Tibial artery (tissue), 4 donors: ENCODE measurements at places on chromosomes 7 and 10.

DNA sequence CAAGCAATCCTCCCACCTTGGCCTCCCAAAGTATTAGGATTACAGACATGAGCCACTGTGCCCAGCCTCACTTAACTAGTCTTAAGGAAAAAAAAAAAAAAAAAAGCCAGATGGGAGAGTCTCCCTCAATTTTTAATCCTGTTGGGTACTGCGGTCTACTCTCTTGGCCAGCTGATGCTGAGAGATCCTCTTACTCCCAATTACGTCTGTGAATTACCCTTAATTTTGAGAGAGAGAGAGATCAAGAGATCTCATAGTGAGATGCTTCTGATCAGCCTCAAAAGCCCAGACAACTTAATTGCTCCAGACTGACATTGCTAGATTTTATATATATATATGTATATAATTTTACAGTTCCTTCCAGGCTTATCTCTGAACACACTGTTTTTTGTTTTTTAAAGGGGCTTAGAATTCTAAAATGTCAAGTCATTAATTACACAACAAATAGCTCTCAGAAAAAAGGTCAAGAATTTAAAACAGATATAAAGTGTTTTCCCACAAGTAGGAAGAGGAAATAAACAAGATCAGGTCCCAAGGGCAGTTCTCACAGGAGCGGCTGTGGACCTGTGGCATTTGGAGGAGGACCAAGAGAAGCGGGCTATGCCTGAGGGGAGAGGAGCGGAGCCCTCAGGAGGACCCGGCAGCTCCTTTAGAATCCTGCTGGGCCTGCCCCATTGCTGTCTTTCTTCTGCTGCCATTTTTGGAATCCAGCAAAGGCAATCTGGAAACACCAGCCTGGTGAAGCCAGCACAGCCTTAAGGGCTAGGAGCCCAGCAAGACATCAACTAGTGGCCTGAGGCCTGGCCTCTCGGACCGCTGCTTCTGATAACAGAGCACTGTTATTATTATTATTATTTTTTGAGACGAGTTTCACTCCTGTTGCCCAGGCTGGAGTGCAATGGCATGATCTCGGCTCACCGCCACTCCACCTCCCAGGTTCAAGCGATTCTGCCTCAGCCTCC, 30.1 kb downstream of the DENND2A start:
- no peaks in the 10 kb centered on the region for H3K36me3 ChIP-seq
- H3K4me3 ChIP-seq, result no peak overlapping the region
- H3K27me3 ChIP-seq, result no peaks in the 10 kb centered on the region
- H3K4me1 ChIP-seq, result no peaks in the 10 kb centered on the region
- DNase-seq, result no peak

GRCh38 chr10:93376372-93377293, 105.5 kb downstream of the MYOF start:
- no peak overlapping the region for H3K4me3 ChIP-seq
- peaks cover 54% of the 10 kb centered on the region for H3K36me3 ChIP-seq
- peaks cover 45% of the 10 kb centered on the region for H3K4me1 ChIP-seq
- DNase-seq, result peak; percentile 55
- H3K27ac ChIP-seq, result peak overlapping the region; percentile 79
- H3K27me3 ChIP-seq, result no peaks in the 10 kb centered on the region

GRCh38 chr7:129146237-129146979, 1.9 kb downstream of the TSPAN33 start:
- peaks cover 79% of the 10 kb centered on the region for H3K27me3 ChIP-seq
- H3K36me3 ChIP-seq, result no peaks in the 10 kb centered on the region
- H3K4me1 ChIP-seq, result no peaks in the 10 kb centered on the region
- no peak for DNase-seq
- no peak overlapping the region for H3K27ac ChIP-seq

DNA sequence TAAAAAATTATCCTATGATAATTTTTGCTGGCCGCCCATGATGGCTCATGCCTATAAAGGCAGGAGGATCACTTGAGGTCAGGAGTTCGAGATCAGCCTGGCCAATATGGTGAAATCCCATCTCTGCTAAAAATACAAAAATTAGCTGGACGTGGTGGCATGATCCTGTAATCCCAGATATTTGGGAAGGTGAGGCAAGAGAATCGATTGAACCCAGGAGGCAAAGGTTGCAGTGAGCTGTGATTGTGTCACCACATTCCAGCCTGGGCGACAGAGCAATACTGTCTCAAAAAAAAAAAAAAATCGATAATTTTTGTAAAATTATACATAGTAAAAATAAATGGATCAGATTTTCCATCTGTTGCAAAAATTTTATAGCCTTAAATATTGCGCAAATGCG, 31.7 kb upstream of the CDK14 start:
- no peaks in the 10 kb centered on the region for H3K36me3 ChIP-seq
- no peaks in the 10 kb centered on the region for H3K27me3 ChIP-seq
- no peaks in the 10 kb centered on the region for H3K4me1 ChIP-seq
- DNase-seq, result no peak

- no peaks in the 10 kb centered on the region for H3K4me1 ChIP-seq
- H3K4me3 ChIP-seq, result no peak overlapping the region
- DNase-seq, result no peak
- H3K27ac ChIP-seq, result no peak overlapping the region
- peaks cover 33% of the 10 kb centered on the region for H3K36me3 ChIP-seq
These were observed 686.4 kb downstream of the SDK1 start for GRCh38 chr7:3987426-3987927.

DNA sequence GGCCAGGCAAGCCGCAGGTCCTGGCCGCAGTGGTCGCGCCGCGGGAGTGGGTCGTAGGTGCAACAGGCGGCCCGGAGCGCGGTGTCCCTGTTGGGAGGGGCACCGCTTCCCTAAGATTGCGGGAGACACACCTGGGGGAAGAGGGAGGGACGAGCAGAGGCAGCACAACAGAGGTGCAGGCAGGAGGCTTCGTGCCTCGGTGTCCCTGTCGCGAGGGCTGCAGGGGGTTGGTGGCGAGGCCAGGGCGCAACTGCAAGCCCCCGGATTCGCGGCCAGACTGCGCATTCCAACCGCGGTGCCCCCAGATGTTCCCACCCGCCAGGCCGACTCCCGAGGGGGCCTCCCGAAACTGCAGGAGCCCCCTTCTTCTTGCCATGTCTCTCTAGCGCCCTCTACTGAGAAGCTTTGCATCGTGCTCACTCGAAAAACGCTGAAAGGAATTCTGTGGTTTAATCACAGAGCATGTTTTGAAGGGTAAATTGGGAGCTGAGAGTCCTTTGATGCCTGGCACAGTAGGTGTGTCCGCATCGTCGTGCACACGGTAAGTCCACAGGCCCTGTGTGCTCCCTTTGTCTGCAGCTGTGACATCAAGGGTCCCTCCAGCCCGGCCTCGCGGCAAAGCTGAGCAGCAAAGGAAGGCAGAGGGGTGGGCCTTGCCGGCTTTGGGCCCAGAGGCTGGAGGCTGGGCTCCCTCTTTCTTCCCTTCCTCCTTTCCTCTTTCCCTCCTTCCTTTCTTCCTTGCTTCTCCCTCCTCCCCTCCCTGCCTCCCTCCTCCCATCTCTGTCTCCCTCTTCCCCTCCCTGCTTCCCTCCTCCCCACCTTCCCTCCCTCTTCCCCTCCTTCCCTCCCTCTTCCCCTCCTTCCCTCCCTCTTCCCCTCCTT, 6.2 kb upstream of the MBL2 start:
- H3K27ac ChIP-seq, result no peak overlapping the region
- H3K27me3 ChIP-seq, result peaks cover 19% of the 10 kb centered on the region
- no peak overlapping the region for H3K4me3 ChIP-seq
- no peak for DNase-seq
- no peaks in the 10 kb centered on the region for H3K36me3 ChIP-seq

DNA sequence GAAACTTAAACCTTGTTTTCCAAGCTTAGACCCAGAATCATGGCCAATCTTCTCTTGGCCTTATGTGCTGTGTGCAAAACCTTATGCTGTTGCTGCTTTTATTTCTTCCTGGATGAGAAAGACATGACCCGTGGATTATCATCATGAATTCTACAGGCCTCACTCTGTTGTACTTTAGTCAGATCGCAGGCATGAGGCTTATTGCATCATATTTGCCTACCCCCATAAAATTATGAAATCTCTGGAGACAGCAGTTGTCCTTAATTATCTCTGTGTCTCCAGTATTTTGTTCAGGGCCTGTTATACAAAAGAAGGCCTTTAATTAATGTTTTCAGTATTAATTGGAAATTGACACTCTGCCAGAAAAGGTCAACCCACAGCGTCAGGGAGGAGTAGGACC, 71.6 kb downstream of the PLCE1 start:
- H3K27me3 ChIP-seq, result no peaks in the 10 kb centered on the region
- DNase-seq, result no peak
- H3K4me1 ChIP-seq, result no peaks in the 10 kb centered on the region
- H3K4me3 ChIP-seq, result no peak overlapping the region
- no peak overlapping the region for H3K27ac ChIP-seq
- no peaks in the 10 kb centered on the region for H3K36me3 ChIP-seq

- no peaks in the 10 kb centered on the region for H3K27me3 ChIP-seq
- H3K4me3 ChIP-seq, result no peak overlapping the region
- H3K27ac ChIP-seq, result no peak overlapping the region
- DNase-seq, result no peak
- peaks cover 46% of the 10 kb centered on the region for H3K4me1 ChIP-seq
These were observed 38.8 kb downstream of the FAM53B start for GRCh38 chr10:124705381-124705740.

DNA sequence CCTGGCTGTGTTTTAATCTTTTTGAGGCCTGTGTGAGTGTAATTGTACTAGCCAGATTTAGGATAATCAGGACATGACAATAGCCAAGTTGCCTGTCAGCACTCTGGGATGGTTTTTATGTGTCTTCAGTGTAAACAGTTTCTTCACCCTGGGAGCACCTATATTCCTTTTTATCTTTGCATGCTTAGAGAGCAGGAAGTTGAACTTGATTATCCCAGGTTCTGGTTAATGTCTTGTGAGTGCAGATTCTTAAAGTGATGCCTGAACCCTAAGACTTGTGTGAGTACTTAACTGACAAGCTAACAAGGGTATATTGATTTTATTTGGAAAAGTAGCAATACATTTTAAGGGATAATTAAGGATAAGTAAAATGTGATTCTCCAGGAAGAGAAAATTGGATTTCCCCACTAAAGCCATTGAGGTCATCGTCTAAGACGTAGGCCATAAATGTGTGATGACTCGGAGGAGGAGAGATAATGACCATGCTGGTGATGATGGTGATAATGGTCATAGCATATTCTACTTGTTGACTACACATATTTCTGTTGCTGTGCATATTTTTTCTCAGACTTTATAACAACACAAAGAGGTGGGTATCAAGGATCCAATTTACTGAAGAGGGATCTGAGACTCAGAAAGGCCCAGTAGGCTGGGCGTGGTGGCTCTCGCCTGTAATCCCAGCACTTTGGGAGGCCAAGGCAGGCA, 234.7 kb downstream of the CAMK1D start:
- no peaks in the 10 kb centered on the region for H3K36me3 ChIP-seq
- no peaks in the 10 kb centered on the region for H3K27me3 ChIP-seq
- no peak overlapping the region for H3K27ac ChIP-seq
- H3K4me1 ChIP-seq, result peaks cover 6% of the 10 kb centered on the region
- DNase-seq, result no peak
- no peak overlapping the region for H3K4me3 ChIP-seq

DNA sequence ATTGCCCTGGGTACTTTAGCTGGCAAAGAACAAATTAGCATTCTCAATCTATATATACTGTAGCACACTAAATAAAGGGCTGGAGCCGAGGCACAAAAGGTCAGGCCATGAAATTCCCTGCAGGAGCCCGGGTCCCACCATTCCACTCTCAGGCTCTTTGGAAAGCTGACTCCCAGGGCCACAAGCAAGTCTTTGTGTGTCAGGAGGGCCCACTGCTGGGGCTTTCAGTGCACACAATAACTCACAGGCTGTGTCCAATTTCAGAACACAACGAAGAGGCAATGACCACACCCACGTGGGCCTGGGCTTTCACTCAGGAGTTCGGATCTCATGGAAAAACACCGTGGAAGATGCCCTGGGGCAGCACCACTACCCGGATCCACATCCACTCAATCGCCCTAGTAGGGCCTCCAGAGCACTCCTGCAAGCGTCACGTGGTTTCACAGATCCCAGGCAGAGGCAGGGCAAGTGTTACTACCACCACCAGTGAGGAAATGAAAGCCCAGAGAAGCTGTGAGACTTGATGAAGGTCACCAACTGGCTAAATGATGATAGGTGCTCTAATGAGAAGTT, 60.3 kb downstream of the COBL start:
- no peak overlapping the region for H3K27ac ChIP-seq
- no peak for DNase-seq
- H3K4me3 ChIP-seq, result no peak overlapping the region

DNA sequence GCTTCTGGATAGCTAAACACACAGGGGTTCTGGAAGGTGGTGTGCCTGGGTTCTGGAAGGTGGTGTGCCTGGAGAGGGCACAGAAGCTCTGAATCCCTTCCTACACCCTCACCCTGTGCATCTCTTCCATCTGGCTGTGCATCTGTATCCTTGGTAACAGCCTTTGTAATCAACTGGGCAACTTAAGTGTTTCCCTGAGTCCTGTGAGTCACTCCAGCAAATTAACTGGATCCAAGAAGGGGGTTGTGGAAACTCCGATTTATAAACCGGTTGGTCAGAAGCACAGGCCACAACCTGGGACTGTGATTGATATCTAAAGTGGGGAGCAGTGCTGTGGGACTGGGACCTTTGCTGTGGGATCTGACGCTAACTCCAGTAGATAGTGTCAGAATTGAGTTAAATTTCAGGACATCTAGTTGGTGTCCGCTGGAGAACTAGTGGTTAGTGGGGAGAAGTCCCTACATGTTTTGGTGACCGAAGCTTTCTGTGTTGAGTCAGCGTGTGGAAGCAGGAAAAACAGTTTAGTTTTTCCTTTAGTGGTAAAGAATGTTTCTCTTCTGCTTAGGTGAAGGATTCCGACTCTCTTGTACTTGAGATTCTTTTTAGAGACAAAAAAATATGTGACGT, 228.1 kb downstream of the BMPER start:
- DNase-seq, result no peak
- no peaks in the 10 kb centered on the region for H3K27me3 ChIP-seq
- no peaks in the 10 kb centered on the region for H3K4me1 ChIP-seq
- no peaks in the 10 kb centered on the region for H3K36me3 ChIP-seq

- H3K27me3 ChIP-seq, result no peaks in the 10 kb centered on the region
- H3K27ac ChIP-seq, result no peak overlapping the region
- no peaks in the 10 kb centered on the region for H3K36me3 ChIP-seq
- no peak overlapping the region for H3K4me3 ChIP-seq
- DNase-seq, result no peak
These were observed 290.5 kb downstream of the SORCS1 start for GRCh38 chr10:106873770-106874603.
